ENCODE measurements at places on chromosomes 4 and X. TPM values are rescaled to one million over a fixed set of nuclear protein-coding genes. Genes with fewer than 3 reads are reported as not detected.

GRCh38 chr4:169757575-169758184, at the start of gene HPF1:
TSS of gene HPF1 (minus strand) at chr4:169757944. CDS start at chr4:169757877, 67 bp downstream.
- no peaks in the 10 kb centered on the region for H3K36me3 ChIP-seq
- peak within 1 kb of the TSS; percentile 52 for H3K27ac ChIP-seq
- H3K27me3 ChIP-seq = no peaks in the 10 kb centered on the region
- peak within 1 kb of the TSS; percentile 91 for H3K4me3 ChIP-seq
- H3K4me1 ChIP-seq = peaks cover 14% of the 10 kb centered on the region
- peak; percentile 83 for DNase-seq

DNA sequence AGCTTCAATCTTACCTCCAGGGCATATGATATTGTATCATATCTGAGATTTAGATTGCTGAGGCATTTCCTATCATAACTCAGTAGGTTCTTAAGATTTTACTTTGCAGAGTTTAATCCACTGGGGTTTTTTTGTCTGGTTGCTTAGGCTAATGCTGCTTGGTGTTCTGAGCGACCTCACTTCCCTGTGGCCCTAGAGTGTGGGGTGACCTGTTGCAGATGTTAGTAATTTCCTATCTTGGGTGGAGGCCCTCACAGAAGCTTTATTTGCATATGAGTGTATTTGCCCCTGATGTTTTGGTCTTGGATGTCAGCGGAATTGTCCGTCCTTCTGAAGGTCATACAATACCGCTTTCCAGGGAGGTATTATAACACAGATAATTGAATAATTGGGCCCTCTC, 137.1 kb downstream of the NDST3 start:
- no peak overlapping the region for H3K4me3 ChIP-seq
- H3K27ac ChIP-seq = no peak overlapping the region
- H3K36me3 ChIP-seq = no peaks in the 10 kb centered on the region

GRCh38 chrX:112008724-112009123, 73.9 kb downstream of the TRPC5 start:
- no peak overlapping the region for H3K27ac ChIP-seq
- no peak for DNase-seq
- H3K36me3 ChIP-seq = no peaks in the 10 kb centered on the region
- H3K27me3 ChIP-seq = no peaks in the 10 kb centered on the region
- no peaks in the 10 kb centered on the region for H3K4me1 ChIP-seq

GRCh38 chrX:39416547-39417260, 615.4 kb downstream of the MID1IP1 start:
- H3K27me3 ChIP-seq = no peaks in the 10 kb centered on the region
- H3K4me3 ChIP-seq = no peak overlapping the region
- H3K4me1 ChIP-seq = 0 out of 2 replicates have a peak, but pooled peaks cover 12% of the 10 kb centered on the region
- no peak for DNase-seq
- no peak overlapping the region for H3K27ac ChIP-seq

- no peak overlapping the region for H3K27ac ChIP-seq
- H3K4me3 ChIP-seq = no peak overlapping the region
- H3K4me1 ChIP-seq = no peaks in the 10 kb centered on the region
- H3K27me3 ChIP-seq = no peaks in the 10 kb centered on the region
- no peaks in the 10 kb centered on the region for H3K36me3 ChIP-seq
Observed at GRCh38 chr4:61400439-61401038, 200.4 kb downstream of the ADGRL3 start.

Gene TKTL2
- not detected for polyA plus RNA-seq

Gene CENPVL1
- not detected for polyA plus RNA-seq

All from HepG2 (cell line).